ENCODE measurements at places on chromosomes 16 and 17. TPM values are rescaled to one million over a fixed set of nuclear protein-coding genes. Genes with fewer than 3 reads are reported as not detected.

TRIM72 gene
- not detected for total RNA-seq

GRCh38 chr16:23152386-23153178, 3.3 kb upstream of the USP31 start:
- DNase-seq = no peak

DNA sequence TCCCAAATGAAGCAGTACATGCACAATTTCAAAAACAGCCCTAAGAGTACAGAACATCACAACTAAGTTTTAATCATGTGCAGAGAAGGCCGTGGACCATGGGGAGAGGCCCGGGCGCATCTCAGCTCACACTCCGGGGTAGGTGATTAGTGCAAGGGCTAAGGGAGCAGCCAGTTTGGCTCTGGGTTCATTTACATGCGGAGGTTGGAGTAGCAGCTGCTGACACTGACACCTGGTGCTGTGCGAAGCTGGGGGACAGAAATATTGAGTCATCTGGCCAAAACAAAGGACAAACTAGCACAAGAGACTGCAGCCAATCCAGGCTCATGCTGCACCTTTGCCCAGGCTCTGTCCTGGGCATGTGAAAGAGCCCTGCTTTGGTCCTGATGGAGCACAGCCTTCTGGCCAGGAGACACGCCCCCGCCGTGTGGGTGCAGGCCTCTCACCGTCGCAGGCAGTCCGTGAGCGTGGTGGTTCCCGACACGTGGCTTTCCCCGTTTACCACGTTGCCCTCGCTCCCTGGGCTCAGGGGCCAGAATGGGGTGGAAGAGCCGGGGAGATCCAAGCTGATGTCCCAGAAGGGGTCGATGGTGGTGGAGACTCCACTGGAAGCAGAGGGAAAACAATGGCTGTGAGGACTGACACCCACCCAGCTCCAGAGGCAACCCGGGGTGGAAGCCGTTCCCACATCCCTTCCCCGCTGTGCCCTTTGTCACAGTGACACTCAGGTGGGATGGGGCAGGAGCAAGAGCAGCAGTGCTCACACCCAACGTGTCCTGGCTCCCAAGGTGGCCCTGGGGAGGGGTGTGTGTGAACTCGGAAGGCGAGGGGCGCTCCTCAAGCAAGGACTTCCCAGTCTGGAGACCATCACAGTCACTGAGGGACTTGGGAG, 31.9 kb downstream of the USP22 start:
- no peak for DNase-seq

- DNase-seq = no peak
These were observed 1576.8 kb upstream of the GOT2 start for GRCh38 chr16:60310846-60311445.

DNA sequence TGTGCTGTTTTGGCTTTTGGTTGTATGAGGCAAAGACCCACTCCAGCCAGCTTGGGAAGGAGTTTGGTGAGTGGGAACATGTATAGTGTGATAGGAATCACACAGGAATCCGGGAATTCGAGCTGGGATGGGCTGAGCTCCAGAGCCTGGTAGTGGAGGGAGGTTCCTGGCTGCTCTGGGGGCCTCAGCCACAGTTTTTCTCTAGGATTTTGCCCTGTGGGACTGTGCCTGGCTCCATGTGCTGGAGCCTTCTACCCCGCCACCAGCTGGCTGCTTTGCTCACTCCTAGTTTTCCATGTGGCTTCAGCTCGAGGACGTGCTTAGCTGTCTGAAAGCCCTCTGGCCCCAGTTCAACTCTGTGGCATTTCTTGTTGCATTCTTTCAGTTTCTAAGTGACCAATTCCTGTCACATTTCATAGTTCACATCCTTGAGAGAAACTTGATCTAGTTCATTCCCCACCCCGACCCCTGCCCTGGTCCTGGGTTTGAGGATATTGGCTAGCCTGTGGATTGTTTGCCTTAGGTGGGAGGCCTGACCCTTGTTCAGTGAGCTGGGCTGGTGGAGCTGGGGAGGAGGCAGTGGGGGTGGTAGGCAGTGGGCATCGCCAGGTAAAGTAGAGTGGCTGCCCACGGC, 5.0 kb downstream of the SEC14L1 start:
- peak; percentile 70 for DNase-seq

All from HepG2 (cell line).